ENCODE measurements at places on chromosomes 5 and 9. TPM values are rescaled to one million over a fixed set of nuclear protein-coding genes. Genes with fewer than 3 reads are reported as not detected.
A peak's percentile ranks its signal among the peaks of the same experiment; 100 is the strongest.

DNA sequence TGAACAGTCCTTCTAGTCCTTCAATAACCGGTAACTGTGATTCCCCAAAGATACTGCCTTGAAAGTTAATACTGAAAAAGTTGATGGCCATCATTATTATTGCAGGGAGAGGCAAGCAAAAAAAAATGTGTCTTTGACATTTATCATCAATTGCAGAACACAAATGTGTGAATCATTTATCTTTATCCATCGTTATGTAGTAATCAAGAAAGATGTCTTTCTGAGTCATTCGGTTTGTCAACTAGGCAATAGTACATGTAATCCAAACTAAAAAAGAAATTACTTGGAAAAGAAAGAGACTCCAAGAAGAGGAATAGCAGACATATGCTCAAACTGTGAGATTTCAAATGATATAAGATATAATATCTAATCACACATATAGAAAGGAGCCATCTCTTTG is 473.0 kb downstream of the CETN3 start:
- DNase-seq = no peak

DNA sequence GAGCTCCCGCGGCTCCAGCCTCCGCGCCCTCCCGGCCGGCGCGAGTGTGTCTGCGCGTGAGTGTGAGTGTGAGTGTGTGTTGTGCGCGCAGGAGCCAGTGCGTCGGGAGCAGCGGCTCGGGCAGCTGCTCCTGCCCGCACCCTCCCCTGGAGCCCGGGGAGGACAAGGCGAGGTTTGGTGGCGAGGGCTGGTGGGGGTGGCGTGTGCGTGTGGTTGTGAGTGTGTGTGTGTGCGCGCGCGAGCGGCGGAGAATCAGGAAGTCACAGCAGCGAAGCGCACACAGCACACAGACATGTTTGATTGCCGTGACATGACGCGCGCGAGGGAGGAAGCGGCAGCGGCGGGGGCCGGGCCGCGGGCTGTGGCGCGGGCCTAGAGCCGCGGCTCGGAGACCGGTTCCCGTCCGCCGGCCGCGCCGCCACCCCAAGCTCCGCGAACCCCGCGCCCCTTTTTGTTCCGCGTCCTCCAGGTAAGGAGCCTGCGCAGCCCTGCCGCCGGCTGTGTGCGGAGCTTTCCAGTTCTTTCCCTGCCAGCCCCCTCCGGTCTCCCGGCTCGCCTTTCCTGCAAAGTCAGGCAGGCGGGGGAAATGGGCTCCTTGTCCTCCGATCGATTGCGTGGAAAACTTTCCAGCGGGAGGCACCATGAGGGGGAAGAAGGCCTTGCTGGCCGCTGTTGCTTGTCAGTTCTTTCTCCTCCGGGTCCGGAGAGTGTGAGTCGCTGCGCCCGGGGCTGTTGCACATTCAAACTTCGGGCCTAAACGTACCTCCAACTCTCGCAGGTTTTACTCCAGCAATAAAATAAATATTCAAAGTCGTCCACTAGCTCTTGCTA is 2.4 kb downstream of the SMARCA2 start:
- DNase-seq = peak; percentile 95

Gene PCDHB5
- 0.49 TPM for total RNA-seq

GRCh38 chr9:122228191-122228567 is 578 bp downstream of the LHX6 start:
- peak; percentile 77 for DNase-seq

- DNase-seq = no peak
Measured at GRCh38 chr5:122142480-122143164, 13.3 kb downstream of the ZNF474 start.

DNA sequence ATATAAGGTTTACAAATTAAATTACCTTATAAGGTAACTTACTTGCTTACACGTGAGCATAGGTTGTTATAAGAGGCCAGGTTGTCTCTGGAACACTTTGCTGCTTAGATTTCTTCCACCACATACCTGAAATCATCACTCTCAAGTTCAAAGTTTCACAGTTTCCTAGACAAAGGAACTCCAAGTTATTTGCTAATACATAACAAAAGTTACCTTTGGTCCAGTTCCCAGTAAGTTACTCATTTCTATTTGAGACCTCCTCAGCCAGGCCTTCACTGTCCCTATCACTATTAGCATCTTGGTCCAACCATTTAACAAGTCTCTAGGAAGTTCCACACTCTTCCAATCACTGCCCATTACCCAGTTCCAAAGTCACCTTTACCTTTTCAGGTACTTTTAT is 18.5 kb upstream of the UGT3A1 start:
- DNase-seq = no peak

- no peak for DNase-seq
Measured at GRCh38 chr5:5135957-5136676, 4.0 kb upstream of the ADAMTS16 start.

- DNase-seq = peak; percentile 95
Measured at GRCh38 chr5:133111299-133111698, 59.5 kb downstream of the HSPA4 start.

DNA sequence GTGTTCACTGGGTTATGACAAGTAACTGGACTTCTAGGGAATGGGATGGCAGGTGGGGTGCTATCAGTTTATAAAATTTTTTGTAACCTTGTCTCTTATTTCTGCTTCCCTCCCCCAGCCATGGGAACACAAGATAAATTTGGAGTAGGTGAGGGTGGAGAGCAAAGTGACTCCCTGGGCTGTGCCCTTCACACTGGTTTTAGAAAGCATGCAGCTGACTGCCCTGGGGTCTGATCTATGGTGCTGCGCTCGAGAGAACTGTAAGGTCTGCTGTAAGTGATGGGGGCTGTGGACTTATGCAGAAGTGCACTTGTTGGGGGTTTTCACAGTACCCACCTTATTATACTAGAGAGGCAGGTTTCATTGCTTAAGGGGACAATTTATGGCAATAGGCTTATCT is 247.7 kb upstream of the DMRT1 start:
- no peak for DNase-seq

Gene CXCL14
- total RNA-seq = 344 TPM

Gene EQTN
- total RNA-seq = not detected

- peak; percentile 76 for DNase-seq
Measured at GRCh38 chr5:180604271-180604670, 13.0 kb upstream of the SCGB3A1 start.

GRCh38 chr5:66896171-66896570 is 300.0 kb downstream of the MAST4 start:
- no peak for DNase-seq

Gene ANKRD18A
- total RNA-seq = 72.3 TPM

DNA sequence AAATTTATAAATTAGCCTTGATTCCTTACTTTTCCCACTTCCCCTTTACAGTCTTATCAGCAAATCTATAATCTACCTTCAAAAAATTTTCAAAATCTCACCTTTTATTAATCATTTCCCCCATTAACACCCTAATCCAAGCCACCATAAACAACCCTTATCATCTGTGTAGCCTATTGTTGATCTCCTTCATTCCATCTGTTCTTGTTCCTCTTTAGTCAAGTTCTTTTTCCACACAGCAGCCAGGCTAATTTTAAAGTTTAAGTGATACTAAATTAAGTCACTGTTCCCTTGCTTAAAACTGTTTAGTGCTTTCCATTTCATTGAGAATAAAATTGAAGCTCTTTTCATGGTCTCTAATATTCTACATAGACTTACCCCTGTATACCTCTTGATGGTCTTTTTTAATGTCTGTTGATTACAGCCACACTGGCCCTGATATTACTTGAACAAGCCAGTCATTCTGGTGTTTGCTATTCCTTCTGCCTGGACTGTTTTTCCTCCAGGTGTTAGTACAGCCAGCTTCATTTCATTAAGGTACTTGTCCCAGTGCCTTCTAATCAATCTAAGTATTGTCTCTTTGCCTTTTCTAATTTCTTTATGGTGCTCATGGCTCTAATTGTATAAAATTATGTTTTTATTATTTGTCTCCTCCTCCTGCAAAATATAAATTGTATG is 31.1 kb downstream of the GPR151 start:
- no peak for DNase-seq

DNA sequence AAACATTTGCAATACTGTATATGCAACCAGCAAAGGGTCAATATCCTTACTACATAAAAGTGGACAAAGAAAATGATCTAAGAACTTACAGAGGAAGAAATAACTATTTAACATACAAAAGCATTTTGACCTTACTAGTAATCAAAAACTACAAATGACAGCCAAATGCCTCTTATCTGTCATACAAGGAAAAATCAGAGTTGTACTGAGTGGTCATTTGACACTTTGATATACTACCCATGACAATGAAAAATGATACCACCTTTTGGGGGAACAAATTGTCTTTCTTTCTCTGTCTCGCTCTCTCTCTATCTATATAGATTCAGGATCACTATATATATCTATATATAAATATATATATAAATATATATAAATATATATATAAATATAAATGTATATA is 50.4 kb upstream of the ZSWIM6 start:
- DNase-seq = no peak

DNA sequence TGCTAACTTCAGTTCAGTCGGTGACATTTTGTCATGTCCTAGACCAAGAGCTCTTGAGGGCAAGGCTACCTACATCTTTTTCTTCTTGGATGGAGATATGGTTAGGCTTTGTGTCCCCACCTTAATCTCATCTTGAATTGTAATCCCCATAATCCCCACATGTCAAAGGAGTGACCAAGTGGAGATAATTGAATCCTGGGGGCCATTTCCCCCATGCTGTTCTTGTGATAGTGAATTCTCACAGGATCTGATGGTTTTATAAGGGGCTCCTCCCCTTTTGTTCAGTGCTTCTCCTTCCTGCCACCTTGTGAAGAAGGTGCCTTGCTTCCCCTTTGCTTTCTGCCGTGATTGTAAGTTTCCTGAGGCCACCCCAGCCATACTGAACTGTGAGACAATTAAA is 2.1 kb upstream of the CFAP90 start:
- DNase-seq = no peak

- no peak for DNase-seq
Measured at GRCh38 chr5:181234455-181235306, 9.0 kb downstream of the RACK1 start.

- DNase-seq = no peak
Measured at GRCh38 chr9:93577078-93577974, 942 bp downstream of the PHF2 start.

Gene LCN15
- not detected for total RNA-seq

Gene BTNL3
- not detected for total RNA-seq

GRCh38 chr5:54757541-54757940 is 227.9 kb downstream of the ESM1 start:
- DNase-seq = no peak

Gene GBA2
- total RNA-seq = 53.7 TPM

Gene NRARP
- total RNA-seq = 44.1 TPM

GRCh38 chr5:145509336-145510136 is 325.6 kb downstream of the PRELID2 start:
- DNase-seq = no peak

Gene PCDH12
- total RNA-seq = 0.66 TPM

- DNase-seq = no peak
Measured at GRCh38 chr9:117682955-117683710, 21.1 kb upstream of the TLR4 start.

GRCh38 chr9:107626118-107626517 is 136.5 kb upstream of the KLF4 start:
- DNase-seq = no peak

Gene CTSV
- 49.1 TPM for total RNA-seq

DNA sequence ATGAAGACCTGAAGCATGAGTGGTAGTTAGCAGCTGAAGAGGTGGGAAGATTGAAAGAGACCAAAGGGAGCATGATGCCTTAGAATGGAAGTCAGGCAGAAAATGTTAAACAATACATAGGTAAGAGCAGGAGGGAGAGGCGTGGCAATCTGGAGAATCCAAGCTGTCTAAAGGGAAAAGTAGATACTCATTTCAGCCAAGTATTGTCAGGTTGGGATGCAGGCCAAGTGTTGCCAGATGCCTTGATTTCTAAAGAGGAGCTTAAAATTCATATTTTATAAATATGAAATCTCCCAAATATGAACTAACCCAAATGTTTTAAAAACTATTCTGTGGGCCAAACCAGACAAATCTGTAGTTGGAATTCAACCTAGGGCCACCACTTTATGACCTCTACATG is 4.2 kb downstream of the PAM start:
- no peak for DNase-seq

DNA sequence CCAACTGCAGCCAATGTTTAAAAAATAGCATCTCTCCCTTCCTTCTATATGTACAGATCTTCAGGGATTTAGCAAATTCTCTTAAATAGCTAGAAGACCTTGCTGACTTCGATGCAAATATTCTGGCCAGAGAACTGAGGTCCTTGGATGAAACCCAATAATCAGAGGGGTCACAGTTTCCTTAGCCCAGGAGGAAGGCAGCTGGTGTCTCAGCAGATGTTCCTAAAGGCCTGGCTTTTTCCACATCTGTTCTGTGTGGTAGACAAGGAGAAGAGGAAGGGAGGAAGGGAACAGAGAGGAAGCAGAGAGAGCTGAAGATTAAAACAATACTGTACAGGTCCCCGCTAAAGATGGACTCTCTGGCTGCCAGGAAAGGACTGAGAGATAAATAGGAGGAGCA is 33.1 kb downstream of the BOD1 start:
- DNase-seq = no peak

- DNase-seq = no peak
Measured at GRCh38 chr9:89361816-89362646, 43.7 kb downstream of the SECISBP2 start.

Gene FBXO10
- total RNA-seq = 5.5 TPM

GRCh38 chr5:68187268-68188055 is 28.1 kb upstream of the PIK3R1 start:
- no peak for DNase-seq

All from lower leg skin (tissue), 4 donors.